CD4-positive, alpha-beta T cell (primary cell): ENCODE measurements at places on chromosomes 1 and 21. TPM values are rescaled to one million over a fixed set of nuclear protein-coding genes. Genes with fewer than 3 reads are reported as not detected.

Gene ACBD6
- total RNA-seq: 28.2 TPM

Gene TCHH
- not detected for total RNA-seq

Gene NR1I3
- not detected for total RNA-seq

Gene SYNC
- total RNA-seq: not detected

Gene URB1
- total RNA-seq: 5.7 TPM

Gene DLGAP3
- total RNA-seq: 0.34 TPM

Gene CD2
- total RNA-seq: 150 TPM
